Prostate gland (tissue), 2 donors: ENCODE measurements at places on chromosomes 3 and 15.

GRCh38 chr3:126666658-126667528, 12.0 kb upstream of the TXNRD3 start:
- DNase-seq: no peak

- no peak for DNase-seq
Observed at GRCh38 chr15:73686781-73687256, 2.6 kb downstream of the CD276 start.

DNA sequence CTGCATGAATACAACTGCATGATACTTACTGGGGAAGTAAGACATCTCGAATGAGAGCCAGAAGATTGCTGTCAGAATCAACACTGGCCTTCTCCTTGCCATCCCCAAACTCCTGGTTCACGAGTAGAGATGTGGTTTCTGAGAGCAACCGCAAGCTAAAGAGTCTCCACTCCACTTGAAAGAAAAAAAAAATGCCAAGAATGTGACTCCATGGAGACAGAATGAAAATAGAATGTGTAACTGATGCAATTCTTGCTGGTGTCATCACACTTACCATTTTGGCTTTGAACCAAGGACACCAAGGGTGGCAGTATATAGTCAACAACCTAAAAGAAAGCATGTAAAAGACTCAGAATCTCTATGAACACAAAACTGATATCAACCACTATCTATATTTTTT, 280.4 kb downstream of the ULK4 start:
- DNase-seq: no peak

DNA sequence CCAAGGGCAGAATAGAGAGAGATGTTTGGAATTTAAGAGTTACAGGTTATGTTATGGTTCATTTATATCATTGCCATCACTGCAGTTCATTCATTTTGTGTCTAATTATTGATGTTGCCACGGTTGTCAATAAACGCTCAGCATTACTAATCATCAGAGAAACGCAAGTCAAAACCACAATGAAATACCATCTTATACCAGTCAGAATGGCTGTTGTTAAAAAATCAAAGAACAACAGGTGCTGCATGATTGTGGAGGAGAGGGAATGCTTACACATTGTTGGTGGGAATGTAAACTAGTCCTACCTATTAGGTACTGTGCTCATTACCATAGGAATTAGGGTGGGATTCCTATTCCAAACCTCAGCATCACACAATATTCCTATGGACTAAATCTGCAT, 350.5 kb downstream of the TIGIT start:
- no peak for DNase-seq

- no peak for DNase-seq
Observed at GRCh38 chr3:43960448-43960840, 269.7 kb downstream of the ABHD5 start.

GRCh38 chr3:124839896-124840295, 47.3 kb downstream of the ITGB5 start:
- DNase-seq: no peak

GRCh38 chr3:14528081-14528480, 12.1 kb downstream of the GRIP2 start:
- DNase-seq: no peak

GRCh38 chr3:182565916-182566796, 227.1 kb upstream of the ATP11B start:
- no peak for DNase-seq

DNA sequence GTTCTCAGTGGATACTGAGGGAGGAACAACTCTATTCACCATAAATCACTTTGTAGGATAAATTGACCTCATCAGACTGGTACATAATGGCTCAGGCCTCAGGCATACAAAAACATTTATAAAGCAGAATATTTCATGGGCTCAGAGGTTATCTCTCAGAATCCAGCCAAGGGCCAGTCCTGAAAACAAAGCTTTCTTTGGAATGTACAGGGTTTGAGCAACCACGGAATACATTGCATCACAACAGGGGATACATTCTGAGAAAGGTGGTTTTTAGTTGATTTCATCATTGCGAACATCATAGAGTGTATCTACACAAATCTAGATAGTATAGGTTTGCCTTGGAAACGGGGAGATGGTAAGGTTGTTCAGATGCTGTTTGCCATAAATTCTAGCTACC, 33.4 kb upstream of the CTDSPL2 start:
- no peak for DNase-seq

DNA sequence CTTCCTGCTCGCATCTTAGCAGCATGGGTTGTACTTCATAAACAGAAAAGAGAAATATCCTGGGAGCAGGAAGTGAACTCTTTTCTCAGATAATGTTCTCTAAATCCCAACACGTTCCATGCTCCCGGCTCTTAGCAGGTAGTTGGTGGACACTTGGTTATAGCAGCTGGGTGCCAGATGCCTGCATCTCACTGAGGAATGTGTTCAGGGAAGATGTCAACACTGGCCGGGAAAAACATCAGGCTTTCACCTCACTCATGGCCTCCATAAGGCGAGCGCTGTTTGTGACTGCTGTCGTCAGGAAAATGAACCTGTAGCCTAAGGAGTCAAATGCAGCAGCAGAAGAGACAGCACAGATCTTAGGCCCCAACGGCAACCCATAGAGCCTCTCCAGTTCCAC, 4.4 kb upstream of the PRC1 start:
- DNase-seq: no peak

DNA sequence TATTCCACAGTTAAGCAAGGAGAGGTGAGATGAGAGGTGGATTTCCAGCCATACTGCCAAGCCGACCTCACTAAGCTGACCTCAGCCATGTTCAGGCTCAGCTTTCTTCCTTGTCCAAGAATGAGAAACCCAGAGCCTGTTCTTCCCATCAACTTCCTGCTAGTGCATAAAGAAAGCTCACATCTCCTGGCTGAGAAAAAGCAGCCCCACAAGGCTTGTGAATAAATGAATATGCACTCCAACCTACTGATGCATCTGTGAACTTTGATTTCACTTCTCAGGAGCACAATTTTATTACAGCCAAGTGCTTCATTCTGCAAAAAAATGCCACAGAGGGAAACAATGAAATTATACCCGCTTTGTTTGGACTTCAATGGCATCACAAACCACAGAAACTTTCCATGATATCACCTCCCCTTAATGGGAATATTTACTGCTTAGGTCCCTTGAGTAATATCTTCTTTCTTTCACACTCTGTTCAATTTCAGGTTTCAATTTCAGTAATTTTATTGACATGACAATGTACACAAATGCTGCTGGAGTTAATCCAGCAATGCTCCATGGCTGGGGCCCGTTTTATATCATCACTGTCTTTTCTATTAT, 437.0 kb upstream of the PPP2R3A start:
- DNase-seq: no peak

DNA sequence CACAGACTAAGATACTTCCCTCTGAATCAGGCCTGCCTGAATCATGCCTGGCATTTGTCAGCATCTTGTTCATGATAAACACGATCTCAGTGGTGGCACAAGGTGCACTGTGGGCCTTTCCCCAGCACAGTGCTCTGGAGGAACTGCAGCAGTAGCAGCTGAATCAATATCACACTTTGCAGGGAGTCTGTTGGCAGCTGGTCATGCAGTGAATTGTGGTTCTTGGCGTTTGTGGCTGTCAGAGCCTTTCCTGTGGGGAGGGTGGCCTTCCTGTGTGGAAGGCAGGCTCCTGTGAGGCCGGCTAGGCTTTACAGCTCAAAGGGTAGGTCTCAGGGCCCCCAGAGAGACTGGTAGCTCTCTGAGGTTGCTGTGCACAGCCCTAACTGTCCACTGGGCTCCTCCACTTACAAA, 54.4 kb upstream of the TLE3 start:
- peak; percentile 55 for DNase-seq

DNA sequence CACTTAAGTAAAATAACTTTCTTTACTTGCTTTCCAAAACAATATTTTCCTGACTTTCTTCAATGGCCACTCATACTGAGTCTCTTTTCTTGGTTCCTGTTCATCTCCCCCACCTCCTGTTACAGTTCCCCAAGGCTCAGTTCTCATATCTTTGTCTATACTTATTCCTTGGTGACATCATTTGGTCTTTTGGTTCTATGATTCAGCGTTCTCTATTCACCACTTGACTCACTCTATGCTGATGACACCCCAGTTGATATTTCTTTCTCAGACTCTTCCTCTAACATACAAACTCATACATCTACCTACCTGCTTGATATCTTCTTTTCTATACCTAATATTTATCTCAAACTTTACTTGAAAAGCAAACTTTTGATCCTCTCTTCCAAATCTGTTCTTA, 85.0 kb upstream of the P3H2 start:
- DNase-seq: no peak

- DNase-seq: no peak
Observed at GRCh38 chr3:12979947-12980487, 93.2 kb downstream of the IQSEC1 start.

DNA sequence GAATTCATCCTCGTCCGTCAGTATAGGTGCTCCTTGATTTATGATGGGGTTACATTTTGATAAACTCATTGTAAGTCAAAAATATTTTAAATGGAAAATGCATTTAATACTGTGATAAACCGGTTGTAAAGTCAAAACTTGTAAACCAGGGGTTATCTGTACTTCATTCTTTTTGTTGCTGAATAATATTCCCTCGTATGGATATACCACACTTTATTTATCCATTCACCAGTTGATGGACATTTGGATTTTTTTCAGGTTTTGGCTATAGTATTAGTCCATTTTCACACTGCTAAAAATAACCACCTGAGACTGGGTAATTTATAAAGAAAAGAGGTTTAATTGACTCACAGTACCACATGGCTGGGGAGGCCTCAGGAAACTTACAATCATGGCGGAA, 47.7 kb downstream of the NFKBIZ start:
- no peak for DNase-seq

DNA sequence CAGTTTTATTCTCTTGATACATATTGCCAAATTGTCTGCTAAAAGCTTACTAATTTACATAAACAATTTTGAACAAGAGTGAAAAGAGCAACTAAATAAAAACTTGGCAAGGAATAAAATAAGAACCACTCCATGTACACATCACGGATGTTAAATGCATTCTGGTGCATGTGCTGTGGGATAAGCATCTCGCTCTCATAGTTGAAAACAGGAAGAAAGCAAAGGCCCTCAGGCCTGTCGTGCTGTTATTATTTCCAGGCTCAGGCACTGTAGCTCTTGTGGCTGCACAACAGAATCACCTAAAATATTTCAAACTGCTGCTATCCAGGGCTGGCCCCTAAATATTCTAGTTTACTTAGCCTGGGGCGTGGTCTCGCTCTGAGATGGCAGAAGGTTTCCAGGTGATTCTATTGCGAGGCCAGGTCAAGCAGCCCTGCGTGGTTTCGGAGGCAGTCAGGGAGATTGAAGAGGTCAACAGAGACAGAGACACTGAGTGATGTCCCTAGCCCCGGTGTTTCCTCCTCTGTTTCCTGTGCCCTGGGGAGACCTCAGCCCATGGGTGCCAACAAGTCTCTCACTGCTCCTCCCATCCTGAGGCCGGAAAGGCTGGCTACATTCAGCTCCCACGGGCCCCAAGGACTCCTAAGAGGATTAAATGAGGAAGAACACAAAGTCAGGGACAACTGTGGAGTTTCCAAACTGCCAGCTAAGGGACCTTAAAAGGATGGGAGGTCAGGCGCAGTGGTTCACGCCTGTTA, 18.2 kb upstream of the PDIA5 start:
- no peak for DNase-seq

DNA sequence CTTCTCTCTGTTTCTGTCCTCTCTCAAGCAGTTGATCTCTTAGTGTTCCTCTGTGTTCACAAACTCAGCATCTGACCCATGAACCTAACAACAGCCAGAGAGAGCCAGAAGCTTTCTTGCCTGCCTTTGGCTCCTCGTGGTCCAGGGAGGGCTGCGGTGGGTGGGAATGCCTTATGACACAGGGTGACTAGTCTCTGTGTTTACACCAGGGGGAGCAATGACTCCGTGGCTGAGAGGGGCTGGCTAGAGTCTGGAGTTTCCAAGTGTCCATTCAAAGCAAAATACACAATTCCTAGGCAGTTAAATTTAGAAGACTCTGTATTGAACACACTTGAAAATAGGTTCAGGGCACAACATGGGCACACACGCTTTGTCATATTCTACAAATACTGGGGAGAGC, 370.0 kb upstream of the FRG2C start:
- DNase-seq: no peak

- no peak for DNase-seq
Observed at GRCh38 chr3:191985691-191986090, 524.7 kb downstream of the PYDC2 start.

DNA sequence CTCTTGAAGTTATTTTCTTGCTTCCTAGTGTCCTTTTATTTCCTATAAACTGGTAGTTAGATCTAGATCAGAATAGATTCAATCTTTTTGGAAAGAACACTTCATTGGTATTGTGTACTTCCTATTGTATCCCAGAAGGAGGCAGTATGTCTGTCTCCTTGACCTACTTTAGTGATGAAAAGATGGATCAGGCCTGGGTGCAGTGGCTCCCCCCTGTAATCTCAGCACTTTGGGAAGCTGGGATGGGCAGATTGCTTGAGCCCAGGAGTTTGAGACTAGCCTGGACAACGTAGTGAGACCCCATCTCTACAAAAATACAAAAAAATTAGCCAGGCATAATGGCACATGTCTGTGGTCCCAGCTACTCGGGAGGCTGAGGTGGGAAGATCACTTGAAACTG, 12.0 kb downstream of the BSN start:
- DNase-seq: no peak

- DNase-seq: no peak
Observed at GRCh38 chr3:156495816-156496215, 59.1 kb downstream of the SSR3 start.

- no peak for DNase-seq
Observed at GRCh38 chr3:141268791-141269190, 37.2 kb downstream of the PXYLP1 start.

GRCh38 chr3:42841332-42841731, 32.1 kb downstream of the ACKR2 start:
- DNase-seq: no peak

DNA sequence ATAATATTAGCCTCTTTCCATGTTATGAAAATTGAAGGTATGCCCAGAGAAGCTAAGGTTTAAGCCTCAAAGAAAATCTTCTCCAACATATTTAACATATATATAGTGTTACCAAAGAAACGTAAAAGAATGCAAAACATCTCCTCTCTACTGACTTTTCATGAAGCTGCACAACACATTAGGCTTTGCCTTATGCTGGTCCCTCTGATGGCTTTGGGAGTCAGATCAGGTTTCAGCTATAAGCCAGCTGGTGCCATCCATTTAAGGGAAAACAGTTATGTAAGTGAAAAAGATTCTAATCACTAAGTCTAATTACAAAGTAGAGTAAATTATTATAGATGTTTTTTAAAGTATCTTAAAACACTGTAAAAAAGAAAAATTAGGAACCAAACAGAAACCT, 410.5 kb downstream of the LSAMP start:
- DNase-seq: no peak
